ENCODE measurements at places on chromosomes 3 and 15.
A peak's percentile ranks its signal among the peaks of the same experiment; 100 is the strongest.

GRCh38 chr3:195048059-195048905 is 222.7 kb downstream of the XXYLT1 start:
- DNase-seq, result no peak

DNA sequence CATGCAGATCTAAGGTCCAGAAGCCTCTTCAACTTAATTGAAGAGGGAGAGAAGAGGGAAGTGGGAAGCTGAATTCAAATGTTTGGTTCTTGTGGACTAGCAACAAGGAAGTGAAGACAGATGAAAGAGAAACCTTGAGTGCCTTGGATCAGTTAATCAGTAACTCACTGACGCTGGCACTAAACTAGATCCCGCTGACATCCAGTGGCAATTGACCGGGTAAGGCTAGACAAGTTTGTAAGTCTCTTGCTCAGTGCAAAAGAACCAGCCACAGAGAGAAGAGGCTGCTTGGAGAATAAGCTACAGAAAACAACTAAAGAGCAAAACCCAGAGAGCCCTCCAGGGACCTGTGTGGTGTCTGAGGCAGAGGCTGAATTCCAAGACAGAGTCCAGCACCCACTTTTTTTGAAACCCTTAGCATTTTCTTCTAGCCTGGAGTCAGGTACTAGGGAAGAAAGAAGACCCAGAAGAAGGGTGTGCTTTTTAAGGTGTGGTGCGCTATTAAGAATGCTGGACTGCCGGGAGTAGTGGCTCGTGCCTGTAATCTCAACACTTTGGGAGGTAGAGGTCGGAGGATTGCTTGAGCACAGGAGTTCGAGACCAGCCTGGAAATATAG is 6.9 kb downstream of the PLCH1 start:
- DNase-seq, result no peak

DNA sequence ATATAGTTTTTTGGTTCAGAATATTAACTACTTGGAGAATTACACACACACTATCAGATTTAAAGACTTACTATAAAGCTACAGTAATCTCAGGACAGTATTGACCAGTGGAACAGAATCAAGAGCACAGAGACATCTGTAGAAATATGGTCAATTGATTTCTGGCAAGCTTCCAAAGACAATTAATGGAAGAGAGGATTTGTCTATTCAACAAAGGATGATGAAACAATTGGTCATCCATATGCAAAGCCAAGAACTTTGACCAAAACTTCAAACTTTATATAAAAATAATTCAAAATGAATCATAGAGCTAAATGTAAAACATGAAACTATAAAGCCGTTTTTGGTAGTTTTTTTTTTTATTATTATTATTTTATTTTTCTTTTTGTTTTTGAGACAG is 29.8 kb upstream of the MB21D2 start:
- DNase-seq, result no peak

DNA sequence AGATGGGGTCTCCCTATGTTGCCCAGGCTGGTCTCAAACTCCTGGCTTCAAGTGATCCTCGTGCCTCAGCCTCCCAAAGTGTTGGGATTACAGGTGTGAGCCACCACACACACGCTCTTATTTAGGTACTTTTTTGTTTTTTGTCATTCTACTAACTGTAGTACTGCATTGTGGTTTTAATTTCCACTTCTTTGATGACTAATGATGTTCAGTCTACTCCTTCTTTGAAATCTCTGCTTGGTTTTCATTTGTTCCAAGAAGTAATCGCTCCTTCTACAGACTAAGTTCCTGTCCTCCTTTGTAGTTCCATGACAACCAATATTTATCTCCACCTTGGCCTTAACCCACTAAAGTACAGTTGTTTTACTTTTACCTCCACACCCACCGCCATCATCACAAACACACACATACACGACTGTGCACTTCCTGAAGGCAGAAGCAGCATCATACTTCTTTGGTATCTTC is 529 bp upstream of the DLEC1 start:
- DNase-seq, result no peak

GRCh38 chr15:90221246-90221900 is 12.4 kb downstream of the CIB1 start:
- no peak for DNase-seq

DNA sequence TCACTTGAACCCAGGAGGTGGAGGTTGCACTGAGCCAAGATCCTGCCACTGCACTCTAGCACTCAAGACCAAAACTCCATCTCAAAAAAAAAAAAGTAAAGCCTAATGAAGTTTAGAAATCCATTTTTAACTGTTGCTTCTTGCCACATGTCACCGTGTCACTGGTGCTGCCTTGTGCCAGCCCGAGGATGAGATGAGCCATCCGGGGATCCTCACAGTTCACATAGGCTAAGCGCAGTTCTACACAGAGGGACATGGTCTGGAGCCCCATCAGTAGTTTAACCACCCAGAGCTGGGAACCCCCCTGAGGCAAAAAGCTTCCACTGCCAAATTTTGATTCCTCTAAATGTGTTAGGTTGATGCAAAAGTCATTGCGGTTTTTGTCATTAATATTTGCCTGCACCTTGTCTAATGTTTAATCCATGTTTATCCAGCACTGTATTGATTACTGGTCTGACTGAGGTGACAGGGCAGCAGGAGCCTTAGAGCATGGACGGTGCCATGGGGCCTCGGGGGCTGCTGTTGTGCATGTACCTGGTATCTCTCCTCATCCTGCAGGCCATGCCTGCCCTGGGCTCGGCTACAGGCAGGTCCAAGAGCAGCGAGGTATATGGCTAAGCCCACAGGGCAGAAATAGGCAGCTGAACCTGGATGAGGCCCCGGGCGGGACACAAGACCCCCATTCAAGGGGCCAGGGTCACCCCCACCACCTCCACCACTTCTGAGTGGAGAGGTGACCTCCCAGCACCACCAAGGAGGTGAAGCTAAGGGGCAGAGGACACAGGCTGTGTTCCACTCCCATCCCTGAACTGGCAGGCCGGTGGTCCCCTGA is at the start of gene ITIH1:
Gene ITIH1, plus strand, starts transcription at position 473 of the 832 bp plus-strand sequence. Its CDS starts 17 bp downstream, at position 490.
- DNase-seq, result no peak

GRCh38 chr15:76057332-76058000 is 2.3 kb upstream of the TMEM266 start:
- DNase-seq, result peak; percentile 64

DNA sequence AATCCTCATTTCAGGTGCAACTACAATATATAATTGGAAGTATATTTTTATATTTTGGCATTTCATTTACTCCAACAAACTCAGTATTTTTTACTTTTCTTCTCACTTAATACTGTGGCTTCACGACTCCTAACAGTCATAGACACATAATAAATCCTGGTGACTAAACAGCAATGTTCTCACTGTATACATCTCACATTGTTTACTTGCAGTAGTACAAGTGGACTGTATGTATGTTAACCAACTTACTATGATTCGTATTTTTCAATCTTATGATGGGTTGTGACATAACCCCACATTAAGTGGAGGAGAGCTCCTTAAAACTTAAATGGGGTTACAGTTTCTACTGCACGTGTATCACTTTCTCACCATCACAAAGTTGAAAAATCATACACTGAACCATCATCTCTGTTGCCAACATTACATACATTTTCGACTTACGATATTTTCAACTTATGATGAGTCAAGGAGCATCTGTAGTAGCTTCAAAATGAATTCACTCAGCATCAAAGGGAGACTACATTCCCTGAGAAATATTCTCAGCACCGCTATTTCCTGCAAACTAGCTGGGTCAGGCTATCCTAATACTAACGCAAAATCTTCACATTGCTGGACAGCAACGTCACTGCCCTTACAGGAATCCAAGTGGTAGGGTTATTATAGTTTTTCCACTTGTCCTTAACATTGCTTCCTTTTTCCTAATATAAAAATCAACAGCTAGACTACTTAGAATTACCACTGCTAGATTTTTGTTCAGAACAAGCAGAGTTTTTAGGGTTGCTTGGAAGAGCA is 7.3 kb downstream of the ADAM10 start:
- no peak for DNase-seq

GRCh38 chr3:124745756-124746155 is 15.5 kb downstream of the UMPS start:
- DNase-seq, result no peak

DNA sequence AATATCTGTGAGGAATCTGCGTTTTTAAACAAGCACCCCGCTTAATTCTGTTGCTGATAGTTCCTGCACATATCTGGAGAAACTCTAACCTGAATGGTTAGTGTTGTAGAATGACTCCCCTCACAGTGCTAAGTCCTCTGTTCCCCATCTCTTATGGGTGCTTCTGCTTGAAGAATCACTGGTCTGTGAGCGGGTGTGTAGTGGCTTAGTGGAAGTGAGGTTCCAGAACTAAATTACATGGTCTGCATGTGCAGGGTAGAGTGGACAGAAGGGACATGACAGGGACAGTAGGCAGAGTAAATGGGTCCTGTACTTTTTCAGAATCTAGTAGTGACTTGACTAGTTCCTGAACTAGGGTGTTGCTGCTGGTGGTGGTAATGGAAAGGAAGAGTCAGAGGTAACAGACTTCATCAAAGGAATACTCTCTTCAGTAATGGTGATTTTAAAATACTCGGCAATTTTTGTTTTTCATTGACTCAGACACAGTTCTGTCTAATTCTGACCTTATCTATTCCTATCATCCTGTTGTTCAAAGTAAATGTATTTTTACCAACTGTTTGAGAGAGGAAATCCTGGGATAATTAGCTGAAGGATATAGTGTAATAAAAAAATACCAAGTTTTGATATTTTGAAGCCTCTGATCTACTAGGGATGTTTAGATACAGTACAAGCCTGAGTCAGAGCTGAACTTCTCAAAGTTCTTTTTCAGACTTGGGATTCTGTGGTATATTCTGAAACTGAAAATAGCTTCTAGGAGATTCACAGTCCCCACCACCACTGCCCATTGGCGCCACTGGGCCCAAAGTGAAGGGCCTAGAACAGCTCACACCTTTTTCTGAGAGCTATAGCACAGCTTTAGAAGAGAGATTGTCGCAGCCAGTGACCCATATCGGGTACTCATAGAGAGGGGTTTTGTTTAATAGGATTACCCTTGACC is 55.5 kb downstream of the FNDC3B start:
- DNase-seq, result no peak

- DNase-seq, result no peak
Measured at GRCh38 chr3:160447544-160447943, 2.0 kb downstream of the TRIM59 start.

DNA sequence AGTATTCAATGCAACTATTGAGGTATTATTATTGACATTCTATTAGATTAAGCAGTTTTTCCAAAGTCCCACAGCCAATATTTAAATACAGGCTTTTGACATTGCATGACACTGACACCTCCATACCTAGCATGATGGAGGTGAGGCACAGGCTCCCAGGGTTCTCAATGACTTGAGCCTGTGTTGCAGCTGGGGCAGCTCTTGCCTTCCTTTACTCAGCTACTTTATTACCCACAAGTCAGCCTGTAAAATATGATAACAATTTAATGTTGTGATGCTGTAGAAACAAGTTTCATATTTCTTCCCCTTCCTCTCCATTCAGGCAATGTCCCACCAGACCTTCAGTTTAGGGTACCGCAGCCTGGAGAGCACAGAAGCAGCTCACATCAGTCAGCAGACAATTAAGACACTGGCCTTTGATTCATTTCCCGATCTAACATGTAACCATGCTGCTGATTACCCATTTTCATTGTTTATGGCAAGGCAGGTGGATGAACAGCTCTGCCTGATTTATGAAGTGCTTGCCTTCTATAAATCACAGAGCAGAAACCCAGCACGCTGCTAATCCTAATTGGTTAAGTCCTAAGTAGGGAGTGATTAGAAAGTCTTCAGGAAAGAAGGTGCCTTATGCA is 826.1 kb downstream of the AGBL1 start:
- DNase-seq, result no peak

DNA sequence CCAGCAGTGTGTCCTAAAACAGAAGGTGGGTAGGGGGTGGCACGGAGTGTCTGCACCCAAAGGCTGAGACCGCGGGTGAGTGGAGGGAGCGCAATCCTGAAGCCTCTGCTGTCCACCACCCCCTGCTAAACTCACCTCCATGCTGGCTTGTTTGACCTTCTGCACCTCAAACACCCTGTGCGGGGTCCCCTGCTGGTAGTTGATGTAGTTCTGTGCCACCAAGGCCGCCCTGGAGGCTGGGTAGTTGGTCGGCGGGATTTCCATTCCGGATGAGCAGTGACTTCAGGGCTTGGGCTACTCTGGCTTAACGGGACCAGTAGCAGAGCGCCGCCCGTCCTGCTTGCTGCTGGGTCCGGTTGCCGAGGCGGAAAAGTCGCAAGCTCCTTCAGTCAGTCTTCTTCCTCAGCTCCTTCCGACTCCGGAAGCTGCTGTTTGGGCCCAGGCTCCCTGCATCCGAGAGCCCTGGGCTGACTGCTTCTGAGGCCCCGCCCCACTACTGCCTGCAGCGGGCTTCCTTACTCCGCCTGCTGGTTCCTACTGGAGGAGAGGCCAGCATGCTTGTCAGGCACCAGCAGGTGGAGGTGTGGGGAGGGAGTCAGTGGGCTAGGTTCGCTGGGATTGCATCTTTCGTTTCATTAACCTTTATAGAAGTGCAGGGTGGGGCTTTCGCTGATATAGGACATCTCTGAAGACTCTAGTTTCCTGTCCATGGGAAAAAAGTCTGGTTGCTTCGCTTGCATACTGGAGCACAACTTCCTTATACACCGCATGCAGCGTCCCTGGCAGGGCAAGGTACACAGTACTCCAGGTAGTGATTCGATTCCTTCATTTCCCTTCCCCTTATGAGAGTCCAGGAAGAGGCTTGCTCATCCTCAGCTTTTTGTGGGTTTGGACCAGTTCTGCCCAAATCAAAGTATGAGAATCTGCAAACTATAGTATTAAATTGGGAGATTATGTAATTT is at the start of gene LXN:
Gene LXN, minus strand, starts transcription at position 434 of the 962 bp plus-strand sequence. Its CDS starts 170 bp downstream, at position 264.
- DNase-seq, result peak; percentile 79

- no peak for DNase-seq
Measured at GRCh38 chr3:105140899-105141367, 225.8 kb upstream of the ALCAM start.

DNA sequence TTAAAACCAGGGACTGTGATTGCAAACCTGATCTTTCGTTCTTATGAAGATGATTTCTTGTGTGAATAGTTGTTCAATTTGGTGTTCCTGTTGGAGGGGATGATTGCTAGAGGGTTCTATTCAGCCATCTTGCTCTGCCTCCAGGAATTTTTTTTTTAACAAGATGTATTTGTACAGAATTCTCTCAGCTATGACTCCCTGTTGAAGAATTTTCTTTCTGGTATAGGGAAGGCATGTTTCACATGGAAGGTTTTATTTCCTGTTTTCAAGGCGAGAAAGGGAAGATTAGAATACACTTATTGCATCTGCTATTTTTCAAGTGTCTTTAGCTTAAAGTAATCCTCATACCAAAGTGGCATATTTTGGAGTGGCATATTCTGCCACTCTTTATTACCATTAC is 5.6 kb upstream of the LRRC34 start:
- DNase-seq, result no peak

DNA sequence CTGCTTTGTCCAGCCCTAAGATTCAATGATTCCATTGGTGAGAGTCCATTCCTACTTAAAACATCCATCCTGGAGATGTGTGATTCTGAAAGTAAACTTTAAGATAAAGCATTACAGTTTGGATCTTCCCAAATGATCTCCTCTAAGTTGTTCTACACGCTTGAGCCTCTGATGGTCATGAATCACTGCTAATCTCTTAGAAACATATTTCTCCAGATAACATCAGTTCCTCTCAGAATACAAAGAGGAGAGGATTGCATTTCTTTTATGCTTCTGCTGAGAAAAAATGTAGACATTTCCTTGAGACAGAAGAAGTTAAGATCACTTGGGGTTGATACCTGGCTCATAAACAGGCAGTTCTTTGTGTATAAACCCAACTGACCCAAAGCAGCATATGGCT is 281.2 kb upstream of the DPH6 start:
- DNase-seq, result no peak

GRCh38 chr15:40064231-40064894 is 25.4 kb upstream of the SRP14 start:
- no peak for DNase-seq

- no peak for DNase-seq
Measured at GRCh38 chr15:86751116-86751515, 671.4 kb downstream of the AGBL1 start.

- DNase-seq, result no peak
Measured at GRCh38 chr15:88908697-88909621, 4.2 kb downstream of the MFGE8 start.
